ENCODE measurements at places on chromosomes 13 and 19.

GRCh38 chr19:900043-900301, 6.7 kb downstream of the RNU6-9 start:
- no peak for DNase-seq

GRCh38 chr13:28273919-28274318, 135.6 kb downstream of the PAN3 start:
- DNase-seq = no peak

- DNase-seq = no peak
These were observed 231.0 kb upstream of the IRS2 start for GRCh38 chr13:110017379-110017778.

GRCh38 chr13:73516731-73517130, 457.9 kb downstream of the KLF5 start:
- DNase-seq = no peak

DNA sequence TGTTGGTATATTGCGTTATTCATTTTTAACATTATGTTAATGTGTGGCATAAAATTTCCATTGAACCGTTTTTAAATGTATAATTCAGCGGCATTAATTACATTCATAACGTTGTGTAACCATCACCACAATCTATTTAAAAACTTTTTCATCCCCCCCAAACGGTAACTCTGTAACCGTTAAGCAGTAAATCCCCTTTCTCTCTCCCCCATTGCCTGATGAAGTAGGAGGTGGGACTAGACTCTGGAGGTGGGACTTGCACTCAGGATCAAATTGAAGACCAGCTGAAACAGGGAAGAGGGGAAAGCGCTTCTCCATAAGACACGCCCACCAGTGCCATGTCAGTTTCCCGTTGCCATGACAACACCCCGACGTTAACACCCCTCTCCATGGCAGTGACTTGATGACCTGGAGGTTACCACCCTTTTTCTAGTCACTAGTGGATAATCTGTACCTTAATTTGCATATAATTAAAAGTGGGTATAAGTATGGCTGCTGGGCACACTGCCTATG, 16.8 kb downstream of the CLEC11A start:
- DNase-seq = no peak

- no peak for DNase-seq
These were observed 259.1 kb downstream of the SLC7A1 start for GRCh38 chr13:29336356-29336755.
